Fibroblast of skin of back (primary cell): ENCODE measurements at places on chromosomes 6 and 20.

DNA sequence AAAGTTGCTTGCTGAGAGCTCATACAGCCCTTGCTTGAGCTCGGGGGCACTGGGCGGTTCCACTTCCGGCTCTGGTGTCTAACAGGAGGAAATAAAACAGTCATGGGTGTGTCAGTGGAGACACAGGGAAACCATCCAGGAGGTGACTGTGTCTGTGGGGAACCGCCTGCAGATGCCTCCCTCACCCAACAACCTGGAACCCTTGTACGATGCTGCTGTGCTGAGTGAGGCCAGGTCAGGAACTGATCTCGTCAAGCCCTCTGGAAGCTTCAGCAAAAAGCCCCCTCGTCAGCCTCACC, 15.5 kb downstream of the TXNDC5 start:
- DNase-seq: no peak

DNA sequence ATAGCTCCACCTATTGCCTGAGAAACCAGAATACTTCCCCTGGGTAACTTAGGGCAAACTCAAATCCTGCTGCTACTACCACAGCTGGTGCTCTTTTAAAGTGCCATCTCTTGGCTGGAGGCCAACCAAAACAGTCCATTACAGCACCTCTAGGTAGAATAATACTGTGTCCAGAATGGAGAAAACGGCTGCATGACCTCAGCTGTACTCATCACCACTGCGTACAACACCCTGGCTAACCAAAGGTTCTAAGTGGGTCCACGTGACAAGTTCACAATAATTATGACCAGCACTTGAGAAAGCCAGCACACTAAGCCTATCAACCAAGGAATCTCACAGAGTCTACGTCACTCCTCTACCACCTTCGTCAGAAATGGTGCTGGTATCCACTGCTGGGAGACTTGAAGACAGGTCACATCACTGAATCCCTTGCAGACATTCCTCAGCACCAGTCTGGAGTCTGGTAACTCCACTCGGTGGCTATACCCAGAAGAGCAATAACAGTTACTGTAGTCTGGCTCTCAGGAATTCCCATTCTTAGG, 40.9 kb upstream of the PKIB start:
- DNase-seq: no peak

DNA sequence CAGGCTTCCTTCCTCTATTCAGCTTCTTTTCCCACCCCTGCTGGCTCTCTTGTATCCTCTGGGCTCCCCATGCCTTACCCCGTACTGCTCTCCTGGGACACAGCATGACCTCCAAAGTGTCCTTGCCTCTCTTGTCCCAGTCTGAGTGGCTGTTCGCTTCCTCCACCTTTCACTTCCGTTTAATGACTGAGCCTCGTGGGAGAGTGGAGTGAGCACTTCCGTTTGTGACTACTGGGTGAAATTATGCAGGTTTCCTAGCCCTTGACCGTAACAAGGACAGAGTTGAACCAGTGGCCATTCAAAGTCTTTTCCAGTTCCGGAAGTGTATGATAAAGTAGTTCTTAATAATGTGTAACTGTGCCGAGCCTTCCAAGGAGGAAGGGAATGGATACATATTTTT, 109.2 kb downstream of the ARID1B start:
- DNase-seq: no peak

DNA sequence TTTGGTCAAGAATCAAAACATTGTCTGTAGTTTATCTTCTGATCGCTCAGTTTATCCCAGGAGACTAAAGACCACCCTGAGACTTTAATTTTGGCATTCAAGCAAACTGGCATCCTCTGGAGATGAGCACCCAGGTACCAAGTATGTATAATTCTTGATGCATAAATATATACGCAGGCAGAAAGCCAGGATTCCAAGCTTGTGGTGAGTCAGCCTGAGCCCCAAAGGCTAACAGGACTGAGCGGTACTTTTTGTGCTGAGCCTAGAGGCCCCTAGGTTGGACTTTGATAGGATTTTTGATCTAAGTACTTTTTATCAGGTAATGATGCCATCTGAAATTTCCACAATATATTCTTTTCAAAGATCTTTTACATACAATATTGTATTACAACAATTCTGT, 301.3 kb downstream of the TFAP2B start:
- DNase-seq: no peak

DNA sequence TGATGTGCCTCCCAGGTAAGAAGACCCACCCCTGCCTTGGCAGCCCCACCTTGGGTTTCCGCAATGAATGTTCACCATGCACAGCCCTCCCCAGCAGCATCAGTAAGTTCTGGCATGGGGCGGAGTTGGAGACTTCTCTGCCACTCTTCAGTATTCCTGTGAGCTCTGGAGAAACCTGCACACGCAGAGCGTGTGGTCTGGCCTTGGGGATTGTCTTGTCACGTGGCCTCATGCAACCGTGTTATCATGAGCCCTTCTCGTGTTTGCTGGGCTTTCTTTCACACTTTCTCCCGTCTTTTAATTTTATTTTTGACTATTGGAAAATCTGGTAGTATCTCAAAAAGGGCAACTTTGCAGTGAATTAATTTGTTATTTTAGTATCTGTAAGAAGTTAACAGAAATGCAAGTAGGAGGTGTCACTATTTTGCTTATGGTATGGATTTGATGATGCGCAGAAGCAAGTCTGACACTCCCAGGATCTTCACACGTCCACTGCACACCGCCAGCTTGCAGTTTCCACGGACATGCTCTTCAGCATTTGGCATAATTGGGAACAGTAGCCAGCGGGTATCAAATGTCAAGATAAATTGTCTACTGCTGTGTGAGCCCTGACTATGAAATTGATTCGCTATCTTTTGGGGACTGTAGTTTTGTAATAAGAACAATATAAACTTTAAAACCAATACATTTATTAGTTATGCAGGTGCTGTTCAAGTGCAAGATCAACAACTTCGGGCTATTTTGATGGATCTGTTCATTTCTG, 463.5 kb downstream of the QKI start:
- no peak for DNase-seq

DNA sequence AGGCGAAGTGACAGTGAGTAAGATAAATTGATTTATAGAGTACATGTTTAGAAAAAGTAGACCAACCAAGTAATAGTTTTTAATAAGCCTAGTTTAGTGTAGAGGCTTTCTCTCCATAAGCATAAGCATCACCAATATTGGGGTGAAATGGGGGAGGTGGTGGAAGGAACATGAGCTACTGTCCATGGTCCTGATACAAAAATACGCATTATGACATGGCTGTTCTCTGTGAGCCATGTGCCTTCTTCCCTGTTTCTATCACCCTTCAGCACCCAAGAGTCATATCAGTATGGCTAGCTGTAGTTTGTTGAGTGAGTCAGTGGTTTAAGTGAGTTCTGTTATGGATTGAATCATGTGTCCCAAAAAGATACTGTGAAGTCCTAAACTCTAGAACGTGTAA, 150.8 kb downstream of the EDN1 start:
- peak; percentile 25 for DNase-seq

- DNase-seq: peak; percentile 35
These were observed 193.2 kb downstream of the SLC16A10 start for GRCh38 chr6:111280445-111280955.

- DNase-seq: no peak
These were observed 52.7 kb downstream of the CDH22 start for GRCh38 chr20:46255440-46256104.

DNA sequence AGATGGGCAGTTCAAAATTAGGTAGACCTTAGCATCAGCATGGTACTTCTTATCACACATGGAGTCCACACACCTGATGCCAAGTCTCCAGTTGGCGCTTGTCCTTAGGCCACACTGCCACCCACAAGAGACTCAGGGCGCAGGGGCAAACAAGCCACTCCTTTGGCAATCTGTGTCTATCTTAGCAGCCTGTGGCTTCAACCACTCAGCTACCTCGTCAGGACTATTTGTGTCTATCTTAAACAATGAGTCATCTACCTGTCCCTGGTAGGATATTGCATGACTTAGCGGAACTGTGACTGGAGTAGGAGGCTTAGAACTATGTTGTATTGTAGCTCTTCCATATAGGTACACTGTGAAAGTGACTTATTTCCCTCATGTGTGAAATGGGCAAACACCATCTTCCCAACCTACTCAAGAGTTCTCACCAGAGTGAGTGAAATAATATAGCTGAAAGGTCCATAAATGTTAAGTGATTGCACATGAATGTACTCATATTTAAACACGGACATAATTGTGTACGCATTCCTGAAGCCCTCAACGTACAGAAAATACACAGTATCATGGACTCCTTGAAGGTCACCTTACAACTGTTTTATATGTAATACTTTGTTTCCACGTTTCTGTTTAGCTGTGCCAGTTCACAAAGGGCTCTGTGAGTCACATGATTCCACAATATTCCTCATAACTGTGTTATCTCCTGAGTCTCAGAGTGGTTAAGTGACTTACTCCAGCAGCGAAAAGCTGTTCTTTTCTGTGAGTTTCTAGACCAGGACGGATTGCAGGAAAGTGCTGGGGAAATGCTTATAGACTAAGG, 1.6 kb downstream of the TRIM27 start:
- DNase-seq: peak; percentile 28

GRCh38 chr20:24488800-24489175, 19.4 kb downstream of the SYNDIG1 start:
- DNase-seq: no peak

DNA sequence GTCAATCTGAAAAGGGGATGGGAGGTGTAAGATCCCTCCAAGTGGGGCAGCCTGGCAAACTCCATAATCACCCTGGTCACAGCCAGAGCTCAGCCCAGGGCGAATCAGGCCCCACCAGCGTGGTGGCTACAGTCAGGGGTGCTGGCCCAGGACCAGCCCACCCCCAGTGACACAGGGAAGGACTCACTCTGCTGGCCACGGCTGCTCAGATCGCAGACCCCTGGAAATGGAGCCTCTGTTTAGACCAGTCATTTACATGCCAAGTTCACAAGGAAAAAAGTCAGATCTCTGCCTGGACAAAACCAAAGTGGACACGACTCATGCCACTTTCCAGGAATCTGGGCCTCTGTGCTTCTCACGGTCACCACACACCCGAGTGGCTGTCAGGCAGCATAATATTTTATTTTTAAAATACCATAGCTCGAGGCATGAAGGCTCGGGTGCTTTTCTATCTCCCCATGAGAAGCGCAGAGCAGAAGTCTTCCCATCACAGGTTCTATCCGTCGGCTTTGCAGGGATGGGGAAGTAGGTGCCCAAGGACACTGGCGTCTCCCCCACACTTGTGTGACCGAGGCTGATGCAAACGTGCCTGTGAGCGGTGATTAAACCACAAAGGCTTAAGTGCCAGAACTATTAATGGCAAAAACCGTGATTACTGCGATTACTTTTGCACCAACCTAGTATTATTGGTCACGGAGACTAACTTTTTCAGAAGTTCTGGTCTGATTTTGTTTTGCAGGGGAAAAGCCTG, 13.0 kb downstream of the PXDC1 start:
- DNase-seq: no peak

- peak; percentile 96 for DNase-seq
These were observed 187.7 kb downstream of the NFATC2 start for GRCh38 chr20:51354769-51355319.

GRCh38 chr20:49890471-49891361, 24.6 kb downstream of the SPATA2 start:
- DNase-seq: peak; percentile 33

GRCh38 chr6:167932468-167933276, 64.8 kb upstream of the KIF25 start:
- peak; percentile 9 for DNase-seq

DNA sequence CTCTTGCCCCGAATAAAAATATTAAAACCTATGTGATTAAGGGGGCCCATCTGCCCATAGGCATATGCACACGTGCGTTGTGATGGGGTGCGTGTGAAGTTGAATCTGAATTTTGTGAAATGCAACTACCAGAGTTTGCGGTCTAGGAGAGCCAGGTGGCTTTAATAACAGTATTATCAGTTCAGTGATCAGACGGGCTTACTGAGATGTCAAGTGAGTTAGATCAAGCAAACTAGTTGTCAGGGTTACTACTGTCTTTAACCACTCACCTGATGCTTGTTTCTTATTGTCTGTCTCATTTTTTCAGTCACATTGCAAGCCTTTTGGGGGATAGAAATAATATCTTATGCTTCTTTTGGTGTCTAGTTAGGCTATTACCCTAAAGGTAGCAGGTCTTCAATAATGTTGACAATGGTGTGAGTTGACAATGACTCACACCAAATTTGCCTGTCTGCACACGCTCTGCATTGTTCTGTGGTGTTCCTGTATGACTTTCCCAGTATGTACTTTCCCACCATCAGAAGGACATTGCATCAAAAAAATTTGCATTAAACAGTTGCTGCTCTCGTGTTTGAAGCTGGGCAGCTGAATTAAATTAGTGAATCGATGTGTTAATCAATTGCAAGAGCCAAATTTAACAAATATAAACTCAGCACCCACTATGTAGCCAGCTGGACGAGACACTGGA, 103.1 kb upstream of the NAA20 start:
- peak; percentile 49 for DNase-seq

DNA sequence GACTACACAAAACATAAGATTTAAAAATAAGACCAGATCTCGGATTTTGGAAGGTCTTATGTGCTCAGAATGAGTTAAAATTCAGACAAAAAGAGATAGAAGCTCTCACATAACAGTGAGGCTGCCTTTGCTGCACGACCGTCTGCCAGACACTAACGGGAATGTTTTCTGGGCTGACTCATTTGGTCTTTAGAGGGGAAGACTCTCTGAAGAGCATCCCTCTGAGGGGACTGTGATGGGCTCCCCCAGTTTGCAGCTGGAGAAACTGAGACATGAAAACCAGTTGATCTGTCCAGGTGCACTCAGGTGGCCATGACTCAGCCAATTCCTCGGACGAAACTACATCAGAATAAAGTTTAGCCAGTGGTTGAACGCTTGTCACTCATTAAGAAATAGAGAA, 153.9 kb downstream of the RNASET2 start:
- no peak for DNase-seq

- no peak for DNase-seq
These were observed 109.3 kb upstream of the TAB2 start for GRCh38 chr6:149208134-149208601.
